PC-9 (cell line): ENCODE measurements at places on chromosomes 6 and 20.
A peak's percentile ranks its signal among the peaks of the same experiment; 100 is the strongest.

DNA sequence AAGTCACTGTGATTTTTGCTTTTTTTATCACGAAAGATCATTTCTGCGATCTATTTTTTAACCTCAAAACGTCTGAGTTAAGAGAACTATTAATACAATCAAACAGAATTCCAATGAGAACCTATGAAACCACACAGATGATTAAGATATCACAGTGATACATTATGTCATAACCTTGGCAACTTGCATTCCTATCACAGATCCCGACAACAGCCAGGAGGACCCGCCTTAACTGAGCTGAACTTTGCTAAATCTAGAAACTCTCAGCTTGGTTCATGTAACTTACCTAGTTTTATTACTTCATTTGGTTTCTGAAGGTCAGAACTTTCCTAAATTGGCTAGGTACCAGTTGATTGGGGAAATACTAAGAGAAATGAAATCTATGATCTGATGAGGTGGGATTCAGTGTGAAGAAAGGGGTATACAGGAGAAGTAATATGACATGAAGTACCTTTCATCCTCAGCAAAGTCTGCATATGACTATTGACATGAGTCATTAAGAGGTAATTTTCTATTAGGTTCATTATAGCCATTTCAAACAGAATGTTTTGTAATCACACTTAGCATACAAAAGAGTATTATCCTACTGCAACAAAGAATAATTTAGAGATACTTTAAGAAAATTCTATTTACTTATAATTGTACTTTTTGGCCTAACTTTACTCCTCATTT, 11.2 kb downstream of the LYRM4 start:
- DNase-seq, result no peak
- H3K36me3 ChIP-seq, result 0 out of 2 replicates have a peak, but pooled peaks cover 4% of the 10 kb centered on the region
- H3K4me3 ChIP-seq, result no peak overlapping the region
- no peaks in the 10 kb centered on the region for H3K27me3 ChIP-seq

DNA sequence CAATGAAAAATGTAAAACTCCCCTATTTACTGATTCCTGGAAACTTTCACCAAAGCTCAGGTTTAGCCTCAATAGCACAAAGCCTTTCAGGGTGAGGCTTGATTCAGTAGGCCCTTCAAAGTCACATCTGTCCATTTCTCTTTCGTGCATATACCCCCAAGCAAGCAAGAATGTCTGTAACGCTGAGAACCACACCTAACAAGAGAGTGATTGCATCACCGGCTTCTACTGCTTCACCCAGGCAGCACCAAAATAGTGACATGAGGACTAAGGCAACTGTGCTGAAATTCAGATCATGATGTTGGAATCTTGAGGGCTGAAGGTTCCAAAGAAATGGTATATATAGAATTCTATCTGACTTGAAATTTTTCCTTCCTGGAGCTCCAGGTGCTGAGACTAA, 26.1 kb downstream of the CGA start:
- H3K4me1 ChIP-seq, result no peaks in the 10 kb centered on the region
- H3K36me3 ChIP-seq, result no peaks in the 10 kb centered on the region
- no peak overlapping the region for H3K4me3 ChIP-seq
- H3K27me3 ChIP-seq, result no peaks in the 10 kb centered on the region

- no peak for DNase-seq
- peaks cover 14% of the 10 kb centered on the region for H3K4me1 ChIP-seq
- no peak overlapping the region for H3K27ac ChIP-seq
- H3K4me3 ChIP-seq, result no peak overlapping the region
- H3K27me3 ChIP-seq, result no peaks in the 10 kb centered on the region
Observed at GRCh38 chr6:40946738-40947301, 92.2 kb downstream of the UNC5CL start.

DNA sequence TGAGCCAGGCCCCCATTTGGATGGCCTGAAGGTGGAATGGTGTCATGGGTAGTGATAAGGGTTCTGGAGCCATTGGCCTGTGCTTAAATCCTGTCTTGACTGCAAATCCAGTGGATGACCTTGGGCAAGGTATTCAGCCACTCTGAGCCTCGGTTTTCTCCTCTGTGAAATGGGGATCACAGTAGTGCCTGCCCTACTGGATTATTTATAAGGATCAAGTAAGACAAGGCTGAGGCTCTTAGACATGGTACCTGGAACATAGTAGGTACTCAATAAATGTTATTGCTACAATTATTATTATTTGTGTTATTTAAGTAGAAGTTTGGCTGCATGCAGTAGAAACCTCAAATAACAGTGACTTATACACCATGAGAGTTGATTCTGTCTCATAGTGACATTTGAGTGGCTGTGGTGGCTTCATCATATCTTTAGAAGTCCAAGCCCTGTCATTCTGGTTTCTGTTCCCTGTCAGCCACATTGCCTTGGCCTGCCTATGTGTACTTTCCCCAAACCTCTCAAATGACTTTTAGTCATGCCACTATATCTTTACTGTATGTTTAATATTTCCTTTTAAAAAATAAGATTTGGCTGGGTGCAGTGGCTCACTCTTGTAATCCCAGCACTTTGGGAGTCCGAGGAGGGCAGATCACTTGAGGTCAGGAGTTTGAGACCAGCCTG, 37.6 kb upstream of the CHMP4B start:
- H3K27ac ChIP-seq, result no peak overlapping the region
- H3K4me3 ChIP-seq, result no peak overlapping the region
- H3K36me3 ChIP-seq, result no peaks in the 10 kb centered on the region

GRCh38 chr6:127340171-127340570, 3.2 kb downstream of the ECHDC1 start:
- peaks cover 9% of the 10 kb centered on the region; the same call in 1 of the 2 replicates for H3K36me3 ChIP-seq
- H3K27ac ChIP-seq, result no peak overlapping the region
- no peak for DNase-seq
- no peaks in the 10 kb centered on the region for H3K27me3 ChIP-seq
- H3K4me3 ChIP-seq, result no peak overlapping the region
- peaks cover 54% of the 10 kb centered on the region for H3K4me1 ChIP-seq

- DNase-seq, result no peak
- H3K27ac ChIP-seq, result no peak overlapping the region
- no peaks in the 10 kb centered on the region for H3K27me3 ChIP-seq
Observed at GRCh38 chr6:111377558-111378120, 105.4 kb downstream of the REV3L start.

- H3K36me3 ChIP-seq, result no peaks in the 10 kb centered on the region
- no peak overlapping the region for H3K4me3 ChIP-seq
- peaks cover 84% of the 10 kb centered on the region for H3K27me3 ChIP-seq
- H3K27ac ChIP-seq, result no peak overlapping the region
Observed at GRCh38 chr6:15827496-15828255, 164.8 kb upstream of the DTNBP1 start.

GRCh38 chr6:139996253-139996834, 621.9 kb upstream of the CITED2 start:
- H3K36me3 ChIP-seq, result no peaks in the 10 kb centered on the region
- no peaks in the 10 kb centered on the region for H3K4me1 ChIP-seq
- H3K4me3 ChIP-seq, result no peak overlapping the region
- no peaks in the 10 kb centered on the region for H3K27me3 ChIP-seq
- H3K27ac ChIP-seq, result no peak overlapping the region

DNA sequence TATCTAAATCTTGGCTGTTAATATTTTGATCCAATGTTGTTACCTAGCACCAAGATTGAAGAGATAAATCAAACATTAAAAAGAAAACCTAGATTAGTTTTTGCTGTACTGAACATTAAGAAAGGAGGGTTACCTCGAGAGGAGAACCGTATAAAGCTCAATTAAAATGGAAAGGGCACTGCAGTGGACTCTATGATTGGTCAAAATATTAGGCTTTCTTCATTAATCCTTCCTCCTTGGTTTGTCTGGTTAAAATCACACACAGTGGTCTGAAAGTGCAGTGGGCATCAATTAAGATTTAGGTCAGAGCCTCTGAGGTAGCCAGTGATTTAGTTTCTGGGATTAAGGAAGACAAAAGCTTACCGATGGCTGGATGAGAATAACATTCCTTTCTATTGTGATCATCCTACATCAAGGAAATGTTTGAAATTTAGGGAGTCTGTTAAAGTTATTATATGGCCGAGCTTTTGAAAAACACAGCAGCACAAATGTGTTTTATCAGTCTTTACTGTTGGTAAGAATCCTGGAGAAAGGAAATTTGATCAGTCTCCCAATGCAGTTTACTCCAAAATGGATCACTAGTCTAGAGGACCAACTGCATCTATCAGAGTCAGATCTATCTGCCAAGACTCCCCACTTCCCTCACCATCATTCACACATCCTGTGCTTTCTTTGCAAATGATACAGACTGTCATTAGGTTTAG, 134.6 kb upstream of the NEDD9 start:
- no peak overlapping the region for H3K4me3 ChIP-seq
- no peaks in the 10 kb centered on the region for H3K36me3 ChIP-seq
- DNase-seq, result no peak
- no peaks in the 10 kb centered on the region for H3K27me3 ChIP-seq
- H3K4me1 ChIP-seq, result peaks cover 12% of the 10 kb centered on the region; the same call in 1 of the 2 replicates

DNA sequence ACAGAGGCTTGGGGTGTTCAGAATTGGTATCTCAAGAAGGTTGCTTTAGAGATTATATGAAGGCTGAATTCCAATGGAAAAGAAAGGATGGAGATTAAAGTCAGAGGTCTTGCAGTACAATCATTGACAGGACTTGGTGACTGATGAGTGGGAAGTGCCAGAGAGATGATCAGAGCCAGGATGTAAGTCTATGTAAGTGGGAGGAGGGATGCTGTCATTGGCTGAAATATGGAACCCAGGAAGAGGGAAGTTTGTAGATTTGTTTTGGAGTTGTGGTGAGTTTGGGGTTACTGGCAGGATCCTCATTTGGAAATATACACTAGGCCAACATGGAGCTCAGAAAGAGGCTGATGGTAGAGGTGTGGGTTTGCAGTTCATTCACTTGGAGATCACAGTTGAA, 23.8 kb upstream of the TNFAIP3 start:
- no peaks in the 10 kb centered on the region for H3K27me3 ChIP-seq
- no peaks in the 10 kb centered on the region for H3K36me3 ChIP-seq
- H3K4me3 ChIP-seq, result no peak overlapping the region

DNA sequence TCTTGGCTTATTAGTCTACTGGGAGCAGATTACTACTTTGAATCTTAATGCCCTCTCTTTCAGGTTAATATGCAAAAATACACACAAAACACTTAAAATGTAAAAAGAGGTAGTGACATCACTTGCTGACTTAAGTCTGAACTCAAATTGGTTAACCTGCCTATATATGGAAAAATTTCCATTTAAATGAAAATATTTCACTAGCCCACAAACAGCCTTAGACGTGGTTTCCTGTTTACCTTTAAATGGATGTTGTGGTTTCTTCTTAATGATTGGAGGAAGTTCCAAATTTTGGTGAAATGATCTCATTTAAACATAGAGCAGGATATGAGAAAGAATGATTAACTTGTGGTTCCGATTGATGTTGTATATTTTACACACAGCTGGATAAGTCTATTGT, 553.7 kb downstream of the CD109 start:
- H3K27me3 ChIP-seq, result no peaks in the 10 kb centered on the region
- DNase-seq, result no peak
- H3K4me3 ChIP-seq, result no peak overlapping the region
- no peaks in the 10 kb centered on the region for H3K4me1 ChIP-seq
- no peaks in the 10 kb centered on the region for H3K36me3 ChIP-seq
- no peak overlapping the region for H3K27ac ChIP-seq

GRCh38 chr6:155709262-155709661, 253.6 kb upstream of the NOX3 start:
- no peaks in the 10 kb centered on the region for H3K4me1 ChIP-seq
- no peaks in the 10 kb centered on the region for H3K27me3 ChIP-seq
- H3K36me3 ChIP-seq, result no peaks in the 10 kb centered on the region
- H3K4me3 ChIP-seq, result no peak overlapping the region
- no peak overlapping the region for H3K27ac ChIP-seq

DNA sequence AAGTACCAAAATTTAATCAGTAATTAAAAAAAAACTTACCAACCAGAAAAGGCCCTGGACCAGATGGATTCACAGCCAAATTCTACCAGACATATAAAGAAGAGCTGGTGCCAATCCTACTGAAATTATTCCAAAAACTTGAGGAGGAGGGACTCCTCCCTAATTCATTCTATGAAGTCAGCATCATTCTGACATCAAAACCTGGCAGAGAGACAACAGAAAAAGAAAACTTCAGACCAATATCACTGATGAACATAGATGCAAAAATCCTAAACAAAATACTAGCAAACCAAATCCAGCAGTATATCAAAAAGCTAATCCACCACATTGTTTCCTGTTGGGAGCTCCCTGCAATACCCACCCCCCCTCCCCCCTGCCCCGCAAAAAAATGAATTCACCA, at the start of gene WFDC11:
TSS of gene WFDC11 (minus strand) at position 101 of the 400 bp plus-strand sequence. CDS start 19,639 bp downstream, outside the sequence.
- DNase-seq, result no peak
- H3K4me1 ChIP-seq, result no peaks in the 10 kb centered on the region
- no peak within 1 kb of the TSS for H3K4me3 ChIP-seq
- no peak within 1 kb of the TSS for H3K27ac ChIP-seq
- no peaks in the 10 kb centered on the region; the same call in 1 of the 2 replicates for H3K27me3 ChIP-seq

- no peak overlapping the region for H3K4me3 ChIP-seq
- no peak for DNase-seq
- no peaks in the 10 kb centered on the region for H3K27me3 ChIP-seq
- H3K4me1 ChIP-seq, result no peaks in the 10 kb centered on the region
- H3K27ac ChIP-seq, result no peak overlapping the region
Observed at GRCh38 chr6:41644297-41644879, 6.1 kb downstream of the MDFI start.

DNA sequence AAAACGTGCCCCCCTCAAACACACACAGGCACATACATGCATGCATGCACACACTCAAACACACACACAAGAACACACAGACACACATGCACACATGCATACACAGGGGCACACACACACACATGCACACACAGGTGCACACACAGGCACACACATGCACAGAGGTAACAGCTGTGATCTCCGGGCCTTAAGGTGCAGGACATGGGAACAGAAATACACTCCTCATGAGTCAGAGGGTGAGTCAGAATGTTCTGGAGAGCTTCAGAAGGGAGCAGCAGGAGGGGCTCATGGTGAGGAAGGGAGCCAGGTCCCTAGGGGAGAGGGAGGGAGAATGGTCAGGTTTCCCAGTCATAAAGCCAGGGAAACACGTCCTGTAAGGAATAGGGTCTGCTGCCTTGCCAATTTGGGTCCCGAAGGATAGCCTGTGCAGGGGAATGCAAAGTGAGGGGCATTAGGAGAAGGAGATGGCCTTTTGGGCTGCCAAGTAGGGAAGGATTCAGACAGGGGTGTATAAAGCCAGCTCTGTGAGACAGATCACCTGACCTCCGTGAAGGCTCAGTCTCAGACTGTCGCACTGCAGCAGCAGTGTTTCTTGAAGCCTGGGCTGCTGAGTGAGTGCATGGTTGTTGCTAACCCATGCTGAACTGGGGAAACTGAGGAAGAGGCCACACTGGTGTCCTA, 123.9 kb downstream of the MAFB start:
- no peak overlapping the region for H3K4me3 ChIP-seq
- no peak overlapping the region for H3K27ac ChIP-seq
- DNase-seq, result peak; percentile 63

DNA sequence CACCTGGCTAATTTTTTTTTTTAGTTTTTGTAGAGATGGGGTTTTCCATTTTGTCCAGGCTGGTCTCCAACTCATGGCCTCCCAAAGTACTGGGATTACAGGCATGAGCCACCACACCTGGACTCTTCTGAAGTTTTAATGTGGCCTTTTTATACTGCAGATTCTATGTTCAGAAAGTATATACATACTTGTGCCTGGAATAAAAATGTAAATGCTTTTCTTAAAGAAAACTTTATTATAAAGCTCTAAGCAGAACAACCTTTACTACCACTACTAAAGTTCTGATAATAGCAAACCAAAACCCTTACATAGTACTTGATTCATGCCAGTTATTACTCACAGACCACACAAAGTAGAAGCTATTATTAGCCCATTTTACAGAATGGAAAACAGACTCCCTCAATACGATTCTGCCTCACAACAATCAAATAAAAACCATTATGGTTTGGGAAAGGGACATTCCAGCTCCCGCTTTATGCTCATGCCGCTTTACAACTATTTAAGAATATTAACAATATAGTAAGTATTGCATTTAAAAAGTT, 5.3 kb downstream of the PHIP start:
- peaks cover 17% of the 10 kb centered on the region; the same call in 1 of the 2 replicates for H3K4me1 ChIP-seq
- no peaks in the 10 kb centered on the region for H3K27me3 ChIP-seq
- peaks cover 6% of the 10 kb centered on the region; the same call in 1 of the 2 replicates for H3K36me3 ChIP-seq
